ENCODE measurements at places on chromosomes 13 and 19.
A peak's percentile ranks its signal among the peaks of the same experiment; 100 is the strongest.

DNA sequence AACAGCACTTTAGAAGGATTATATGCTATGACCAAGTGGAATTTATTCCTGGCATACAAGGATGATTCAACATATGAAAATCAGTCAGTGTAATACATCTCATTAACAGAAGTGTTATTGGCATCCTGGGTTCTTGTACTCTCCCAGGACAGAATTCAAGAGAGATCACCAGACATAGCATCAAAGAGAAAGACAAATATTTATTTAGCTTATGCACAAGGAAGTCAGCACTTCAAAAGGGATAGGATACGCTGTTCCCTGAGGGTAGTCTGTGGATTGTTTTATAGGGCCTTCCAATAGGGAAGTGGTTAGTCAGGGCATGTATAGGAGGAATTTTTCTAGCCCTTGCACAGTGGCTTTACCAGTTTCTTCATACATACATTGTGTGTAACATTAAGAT lies 1238.0 kb downstream of the PCDH17 start:
- no peak for DNase-seq

DNA sequence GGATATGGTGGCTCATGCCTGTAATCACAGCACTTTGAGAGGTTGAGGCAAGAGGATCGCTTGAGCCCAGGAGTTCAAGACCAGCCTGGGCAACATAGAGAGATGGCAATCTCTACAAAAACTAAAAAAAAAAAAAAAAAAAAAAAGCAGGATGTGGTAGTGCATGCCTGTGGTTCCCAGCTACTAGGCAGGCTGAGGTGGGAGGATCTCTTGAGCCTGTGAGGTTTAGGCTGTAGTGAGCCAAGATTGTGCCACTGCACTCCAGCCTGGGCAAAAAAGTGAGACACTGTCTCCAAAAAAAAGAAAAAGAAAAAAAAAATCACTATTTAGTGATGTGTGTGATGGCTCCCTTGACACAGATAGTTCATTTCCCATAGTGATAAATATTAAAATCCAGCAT lies 365.0 kb upstream of the NBEA start:
- DNase-seq, result no peak

DNA sequence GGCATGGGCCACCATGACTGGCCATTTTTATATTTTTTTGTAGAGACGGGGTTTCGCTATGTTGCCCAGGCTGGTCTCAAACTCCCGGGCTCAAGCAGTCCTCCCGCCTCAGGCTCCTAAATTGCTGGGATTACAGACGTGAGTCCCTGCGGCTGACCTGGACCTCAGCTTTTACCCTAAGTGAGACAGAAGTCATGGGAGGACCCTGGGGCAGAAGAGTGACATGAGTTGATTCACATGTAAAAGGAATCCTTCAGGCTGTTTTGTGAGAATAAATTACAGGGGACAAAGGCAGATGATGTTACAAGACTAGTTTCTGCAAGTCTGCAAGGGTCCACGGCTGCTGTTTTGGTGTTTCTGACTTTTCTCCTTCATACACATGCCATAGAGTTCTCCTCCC lies 2.6 kb upstream of the BCAM start:
- DNase-seq, result no peak

DNA sequence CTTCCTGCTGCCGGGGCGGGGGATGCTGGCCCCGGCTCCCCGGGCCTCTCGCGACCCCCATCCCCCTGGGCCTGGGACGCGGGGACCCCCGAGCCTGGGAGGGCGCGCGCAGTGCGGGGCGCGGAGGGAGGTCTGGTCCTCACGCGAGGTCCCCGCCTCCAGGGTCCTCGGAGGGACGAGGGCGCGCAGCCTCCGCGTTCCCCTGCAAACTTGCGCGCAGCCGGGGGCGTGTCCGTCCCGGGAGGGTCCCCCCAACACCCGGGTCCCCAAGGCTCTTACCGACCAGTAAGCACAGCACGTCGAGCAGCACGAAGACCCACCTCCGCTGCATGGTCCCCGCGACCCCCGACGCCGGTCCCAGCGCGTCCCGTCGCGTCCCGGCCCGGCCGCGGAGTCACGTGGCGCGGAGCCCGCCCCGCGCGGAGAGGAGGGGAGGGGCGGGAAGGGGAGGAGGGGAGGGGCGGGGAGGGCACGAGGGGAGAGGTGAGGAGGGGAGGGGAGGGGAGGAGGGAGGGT lies at the start of gene PLPP2:
Gene PLPP2, minus strand, starts transcription at position 398 of the 516 bp plus-strand sequence. Its CDS starts 67 bp downstream, at position 331.
- no peak for DNase-seq

- peak; percentile 69 for DNase-seq
Measured at GRCh38 chr13:91247768-91248167, 99.7 kb upstream of the MIR17HG start.

- DNase-seq, result no peak
Measured at GRCh38 chr13:47146991-47147811, 250.3 kb upstream of the HTR2A start.

DNA sequence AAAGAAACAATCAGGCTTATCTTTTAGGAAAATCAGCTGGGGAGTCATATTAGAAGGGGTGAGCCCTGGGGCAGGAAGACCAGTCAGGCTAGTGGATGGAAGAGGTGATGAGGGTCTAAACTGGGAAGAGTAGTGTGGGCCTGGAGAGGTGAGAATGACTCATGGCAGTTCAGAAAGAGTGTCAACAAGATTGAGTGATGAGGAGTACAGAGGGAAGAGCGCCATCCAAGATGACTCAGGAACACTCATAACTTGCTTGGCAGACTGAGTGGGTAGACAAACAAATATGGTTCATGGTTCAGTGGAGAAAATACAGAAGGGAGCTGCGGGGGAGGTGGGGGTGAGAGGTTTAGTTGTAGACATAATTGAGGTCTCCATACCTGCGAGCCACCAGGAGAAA lies 17.3 kb upstream of the CLDN10 start:
- no peak for DNase-seq

- DNase-seq, result no peak
Measured at GRCh38 chr19:14081797-14082674, 3.5 kb downstream of the C19orf67 start.

GRCh38 chr19:18995804-18996241 lies 37.5 kb downstream of the SUGP2 start:
- peak; percentile 79 for DNase-seq

DNA sequence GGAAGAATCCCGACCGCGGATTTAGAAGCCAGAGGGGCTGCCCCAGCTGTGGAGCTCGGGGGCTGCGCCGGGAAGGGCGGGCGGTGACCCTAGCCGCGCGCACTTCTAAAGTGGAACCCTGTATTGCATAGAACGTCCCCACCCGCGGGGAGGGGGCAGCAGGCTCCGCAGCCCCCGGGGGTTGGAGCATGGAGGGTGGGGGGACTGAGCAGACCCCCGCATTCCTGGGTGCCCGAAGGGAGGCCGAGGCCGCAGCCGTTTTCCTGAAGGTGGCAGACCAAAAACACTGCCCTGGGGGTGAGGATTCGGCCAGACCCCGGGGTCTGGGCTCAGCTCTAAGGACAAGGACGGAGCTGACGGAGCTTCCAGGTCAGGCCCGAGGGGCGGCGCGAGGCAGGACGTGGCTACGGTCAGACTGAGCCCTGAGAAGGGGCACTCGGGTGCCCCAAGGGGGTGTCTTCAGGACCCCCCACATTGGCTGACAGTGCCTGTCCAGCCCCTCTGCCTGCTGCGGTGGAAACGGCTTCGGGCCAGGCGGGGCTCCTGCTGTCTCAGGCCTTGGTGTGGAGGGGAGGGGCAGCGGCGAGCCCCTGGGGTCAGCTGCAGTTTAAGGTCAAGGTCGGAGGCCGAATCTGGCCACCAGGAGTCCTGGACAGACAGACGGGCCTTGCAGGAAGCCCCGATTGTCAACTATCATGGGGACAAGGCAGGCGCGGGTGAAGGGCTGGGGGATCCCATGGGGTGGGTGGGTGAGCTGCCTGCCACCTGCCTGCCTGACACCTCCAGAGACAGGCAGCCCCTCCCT lies 12.6 kb downstream of the MKNK2 start:
- no peak for DNase-seq

- DNase-seq, result peak; percentile 91
Measured at GRCh38 chr19:36604656-36605100, 435 bp upstream of the ZNF382 start.

DNA sequence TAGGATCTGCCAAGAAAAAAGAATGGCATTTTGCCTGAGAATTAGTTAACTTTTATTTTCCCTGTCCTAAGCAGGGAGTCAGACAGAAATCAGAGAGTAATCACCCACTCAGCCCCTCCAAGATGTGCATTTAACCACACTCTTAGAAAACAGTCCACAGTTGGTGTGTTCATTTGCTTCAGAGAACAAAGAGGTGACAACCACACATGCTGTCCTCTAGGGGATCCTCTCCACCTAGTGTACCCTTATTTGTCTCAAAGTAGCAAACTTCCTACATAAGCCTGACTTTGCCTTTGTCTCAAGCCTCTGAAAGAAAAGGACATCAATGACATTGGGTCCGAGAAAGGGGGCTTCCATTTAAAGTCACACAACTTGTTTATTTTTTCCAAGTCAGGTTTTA lies 107.0 kb upstream of the RFC3 start:
- no peak for DNase-seq

- DNase-seq, result no peak
Measured at GRCh38 chr13:32501064-32501463, 37.5 kb downstream of the N4BP2L2 start.

- DNase-seq, result peak; percentile 72
Measured at GRCh38 chr13:32430018-32430747, 2.3 kb upstream of the N4BP2L1 start.

GRCh38 chr13:105587786-105588185 lies 947.7 kb downstream of the EFNB2 start:
- no peak for DNase-seq

GRCh38 chr13:45456196-45456972 lies 8.4 kb upstream of the COG3 start:
- DNase-seq, result no peak

DNA sequence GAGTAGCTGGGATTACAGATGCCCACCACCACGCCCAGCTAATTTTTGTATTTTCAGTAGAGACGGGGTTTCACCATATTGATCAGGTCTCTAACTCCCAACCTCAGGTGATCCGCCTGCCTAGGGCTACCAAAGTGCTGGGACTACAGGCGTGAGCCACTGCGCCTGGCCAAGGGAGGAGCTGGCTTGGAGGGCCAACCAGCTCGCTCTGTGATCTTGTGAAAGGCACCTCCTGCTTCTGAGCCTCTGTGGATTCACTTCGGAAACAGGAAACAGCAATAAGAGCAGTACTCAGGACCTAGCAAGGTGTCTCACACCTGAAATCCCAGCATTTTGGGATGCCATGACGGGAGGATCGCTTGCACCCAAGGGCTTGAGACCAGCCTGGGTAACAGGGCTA lies 2.0 kb upstream of the ELL start:
- DNase-seq, result no peak

DNA sequence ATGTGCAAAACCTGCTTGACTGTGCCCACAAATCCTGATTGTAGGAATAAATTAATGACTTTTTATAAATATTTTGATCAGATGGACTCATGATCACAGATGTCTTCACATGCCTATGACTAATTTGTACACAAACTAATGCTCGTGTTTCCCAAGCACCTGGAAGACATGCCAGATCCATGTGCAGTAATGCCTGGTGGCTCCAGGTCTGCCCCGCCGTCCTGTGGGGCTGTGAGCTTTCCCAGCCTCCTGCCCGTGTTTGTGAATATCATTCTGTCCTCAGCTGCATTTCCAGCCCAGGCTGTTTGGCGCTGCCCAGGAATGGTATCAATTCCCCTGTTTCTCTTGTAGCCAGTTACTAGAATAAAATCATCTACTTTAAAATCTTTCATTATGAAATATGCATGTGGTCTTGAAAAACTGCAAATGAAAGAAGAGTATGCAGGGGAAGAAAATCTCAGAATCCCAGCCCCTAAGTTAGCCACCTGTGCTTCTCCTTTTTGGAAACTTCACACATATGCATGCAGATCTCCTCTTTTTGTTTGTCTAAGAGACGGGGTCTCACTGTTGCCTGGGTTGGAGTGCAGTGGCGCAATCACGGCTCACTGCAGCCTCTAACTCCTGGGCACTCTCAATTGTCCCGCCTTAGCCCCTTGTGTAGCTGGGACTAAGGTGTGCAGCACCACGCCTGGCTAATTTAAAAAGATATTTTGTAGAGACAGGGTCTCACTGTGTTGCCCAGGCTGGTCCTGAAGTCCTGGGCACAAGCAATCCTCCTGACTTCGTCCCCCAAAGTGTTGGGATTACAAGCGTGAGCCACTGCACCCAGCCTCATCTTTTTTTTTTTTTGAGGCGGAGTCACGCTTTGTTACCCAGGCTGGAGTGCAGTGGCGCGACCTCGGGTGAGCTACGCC lies 6.2 kb downstream of the RPL28 start:
- DNase-seq, result no peak

- no peak for DNase-seq
Measured at GRCh38 chr13:113149711-113150549, 8.5 kb upstream of the PROZ start.

DNA sequence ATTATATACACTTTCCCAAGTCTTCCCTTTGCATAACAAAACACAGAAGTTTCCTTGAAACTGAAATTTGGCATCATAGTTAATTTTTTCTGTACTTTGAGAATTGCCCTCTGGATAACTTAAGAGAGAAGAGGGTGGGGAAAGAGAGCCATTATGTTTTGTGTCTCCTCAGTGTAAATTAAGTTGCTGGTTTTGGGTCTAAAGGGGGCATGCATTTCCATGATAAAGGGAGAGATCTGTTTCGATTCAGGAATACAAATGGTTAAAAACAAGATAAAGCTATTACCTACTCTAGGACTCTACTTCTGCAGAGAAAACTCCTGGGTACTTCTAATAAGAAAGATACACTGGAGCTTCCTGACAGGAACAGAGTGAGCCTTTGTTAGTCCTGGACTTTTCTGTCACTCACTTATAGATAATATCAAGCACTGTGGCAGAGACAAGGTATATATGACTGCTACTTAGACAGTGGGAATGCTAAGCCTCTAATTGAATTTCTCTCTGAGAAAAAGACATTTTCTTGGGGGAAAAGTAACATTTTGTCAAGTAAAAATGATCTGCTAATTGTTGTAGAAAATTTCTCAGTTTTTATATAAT lies 142.8 kb upstream of the PCDH9 start:
- DNase-seq, result no peak

- no peak for DNase-seq
Measured at GRCh38 chr19:58477130-58477529, 978 bp downstream of the ZNF446 start.

DNA sequence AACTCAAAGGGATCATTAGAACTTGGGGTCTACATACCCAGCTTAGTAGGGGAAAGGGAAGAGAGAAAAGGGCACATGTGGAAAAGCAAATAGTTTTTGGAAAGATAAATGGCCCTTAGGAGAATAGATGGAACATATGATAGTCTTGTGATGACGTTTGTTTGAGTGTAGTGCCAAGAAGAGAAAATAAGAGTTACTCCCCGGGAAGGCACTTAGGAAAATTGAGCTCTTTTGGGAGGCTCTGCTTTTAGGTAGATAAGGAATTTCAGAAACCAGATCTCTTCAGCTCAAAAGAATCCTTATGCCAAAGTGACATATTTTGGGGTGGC lies 44.8 kb upstream of the SERTM1 start:
- no peak for DNase-seq

GRCh38 chr13:67880916-67881315 lies 650.8 kb upstream of the PCDH9 start:
- no peak for DNase-seq

Measured in hematopoietic multipotent progenitor cell treated with erythropoietin and hydrocortisone succinate and interleukin-3 and kit ligand, for 4 days (in vitro differentiated cells).